ENCODE measurements at places on chromosomes 3 and 15. TPM values are rescaled to one million over a fixed set of nuclear protein-coding genes. Genes with fewer than 3 reads are reported as not detected.

- no peak for DNase-seq
Measured at GRCh38 chr3:126456766-126457388, 18.8 kb downstream of the ZXDC start.

REC114 gene
- not detected for total RNA-seq

STRIT1 gene
- not detected for total RNA-seq

METTL6 gene
- 22.4 TPM for total RNA-seq

DNA sequence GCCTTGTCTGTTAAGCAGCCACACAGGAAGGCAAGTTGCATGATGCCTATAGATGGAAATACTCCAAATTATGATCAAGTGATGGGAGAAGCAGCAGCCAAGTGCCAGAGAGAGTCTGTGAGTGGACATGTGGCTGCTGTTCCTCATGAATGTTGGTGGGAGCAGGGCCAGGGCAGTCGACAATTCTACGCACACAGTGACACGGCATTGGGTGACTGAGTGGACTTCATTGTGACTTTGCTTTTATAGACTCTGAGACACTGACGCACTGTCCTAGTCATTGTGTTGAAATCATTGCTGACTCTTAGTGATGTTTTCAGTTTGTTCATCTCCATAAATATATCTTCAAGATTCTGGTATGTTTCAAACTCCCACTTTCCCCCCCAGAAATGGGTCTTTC, 246.3 kb upstream of the SEMA6D start:
- peak; percentile 37 for DNase-seq
